ENCODE measurements at places on chromosomes 2 and 18.

GRCh38 chr2:25250331-25251070 lies 82.1 kb upstream of the POMC start:
- no peak for DNase-seq

GRCh38 chr2:112530728-112531127 lies 11.5 kb upstream of the POLR1B start:
- DNase-seq, result no peak

GRCh38 chr2:61877571-61878245 lies 10.7 kb downstream of the CCT4 start:
- DNase-seq, result no peak

DNA sequence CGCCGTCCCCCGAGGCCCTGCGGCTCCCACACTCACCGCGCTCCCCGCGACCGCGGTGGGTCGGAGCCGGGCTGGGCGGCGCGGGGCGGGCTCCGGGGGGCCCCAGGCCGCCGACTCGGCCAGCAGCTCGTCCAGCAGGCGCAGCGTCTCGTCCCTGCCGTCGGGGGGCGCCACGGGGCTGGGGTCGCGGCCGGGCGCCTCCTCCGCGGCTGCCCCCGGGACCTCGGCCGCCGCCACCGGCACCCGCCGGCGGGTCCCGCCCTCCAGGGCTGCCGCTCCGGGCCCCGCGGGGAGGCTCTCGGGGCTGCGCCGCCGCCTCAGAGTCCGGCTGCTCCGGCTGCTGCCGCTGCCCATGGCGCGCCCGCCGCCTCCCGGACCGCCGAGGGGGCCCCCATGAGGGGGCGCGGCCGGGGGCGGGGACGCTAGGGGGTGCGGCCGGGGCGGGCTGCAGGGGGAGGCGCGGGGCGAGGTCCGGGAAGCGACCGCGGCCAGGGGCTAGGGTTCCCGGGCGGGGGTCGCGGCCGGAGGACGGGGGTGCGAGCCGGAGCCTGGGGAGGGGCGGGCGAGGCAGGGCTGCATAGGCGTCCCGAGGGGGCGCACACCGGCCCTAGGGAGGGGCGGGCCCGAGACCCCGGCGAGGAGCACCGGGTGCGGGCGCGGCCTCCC lies at the start of gene CYS1:
CYS1 (minus strand) TSS at position 542 of the 666 bp plus-strand sequence; CDS start at position 354, 188 bp downstream.
- no peak for DNase-seq

DNA sequence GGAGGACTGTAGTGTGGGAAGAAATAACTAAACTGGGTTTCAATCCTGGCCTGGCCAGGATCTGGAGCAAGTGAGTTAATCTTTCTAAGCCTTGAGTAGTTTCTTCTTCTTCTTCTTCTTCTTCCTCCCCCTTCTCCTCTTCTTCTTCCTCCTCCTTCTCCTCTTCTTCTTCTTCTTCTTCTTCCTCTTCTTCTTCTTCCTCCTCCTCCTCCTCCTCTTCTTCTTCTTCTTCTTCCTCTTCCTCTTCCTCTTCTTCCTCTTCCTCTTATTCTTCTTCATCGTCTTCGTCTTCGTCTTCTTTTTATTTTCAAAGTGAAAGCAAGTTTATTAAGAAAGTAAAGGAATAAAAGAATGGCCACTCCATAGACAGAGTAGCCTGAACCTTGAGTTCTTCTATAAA lies 6.5 kb upstream of the IL1RN start:
- no peak for DNase-seq

GRCh38 chr18:58581265-58581664 lies 47.6 kb downstream of the ALPK2 start:
- DNase-seq, result no peak

- no peak for DNase-seq
Measured at GRCh38 chr18:7671105-7671504, 104.0 kb downstream of the PTPRM start.

DNA sequence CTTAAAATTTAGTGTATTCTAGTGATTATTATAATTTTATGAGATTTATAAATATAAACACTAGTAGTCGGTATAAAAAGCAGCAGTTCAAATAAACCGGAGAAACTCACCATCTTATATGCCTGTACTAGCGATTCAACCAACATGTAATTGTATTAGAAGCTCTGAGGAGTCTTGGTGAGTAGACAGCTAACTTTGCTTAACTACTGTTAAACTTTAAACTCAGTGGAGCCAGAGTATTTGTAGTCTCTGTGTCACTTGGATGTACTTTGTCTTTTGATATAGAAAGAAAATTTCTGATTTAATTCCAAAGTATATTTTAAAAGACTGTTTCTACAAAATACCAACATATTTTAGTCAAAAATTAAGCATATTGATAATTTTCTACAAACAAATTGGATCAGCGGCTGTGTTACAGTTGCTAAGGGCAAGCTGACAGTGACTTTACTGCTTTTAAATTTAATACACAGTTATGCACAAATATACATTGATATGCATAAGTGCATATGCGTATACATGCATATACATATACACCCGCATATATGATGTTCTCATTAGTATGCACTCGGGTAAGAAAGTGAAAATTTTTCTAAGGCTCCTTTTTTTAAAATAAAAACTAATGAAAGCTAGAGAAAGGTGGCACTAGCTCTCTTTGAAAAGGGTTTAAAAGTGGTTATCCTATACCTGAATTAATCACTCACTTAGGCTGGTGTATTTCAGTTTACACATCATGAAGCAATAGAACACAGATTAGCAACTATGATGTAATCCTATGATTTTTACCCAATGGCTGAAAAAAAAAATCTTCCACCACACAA lies 374.5 kb downstream of the NCKAP5 start:
- DNase-seq, result no peak

GRCh38 chr18:2480536-2480935 lies 90.8 kb downstream of the METTL4 start:
- no peak for DNase-seq

- no peak for DNase-seq
Measured at GRCh38 chr2:60230037-60230436, 323.4 kb downstream of the BCL11A start.

DNA sequence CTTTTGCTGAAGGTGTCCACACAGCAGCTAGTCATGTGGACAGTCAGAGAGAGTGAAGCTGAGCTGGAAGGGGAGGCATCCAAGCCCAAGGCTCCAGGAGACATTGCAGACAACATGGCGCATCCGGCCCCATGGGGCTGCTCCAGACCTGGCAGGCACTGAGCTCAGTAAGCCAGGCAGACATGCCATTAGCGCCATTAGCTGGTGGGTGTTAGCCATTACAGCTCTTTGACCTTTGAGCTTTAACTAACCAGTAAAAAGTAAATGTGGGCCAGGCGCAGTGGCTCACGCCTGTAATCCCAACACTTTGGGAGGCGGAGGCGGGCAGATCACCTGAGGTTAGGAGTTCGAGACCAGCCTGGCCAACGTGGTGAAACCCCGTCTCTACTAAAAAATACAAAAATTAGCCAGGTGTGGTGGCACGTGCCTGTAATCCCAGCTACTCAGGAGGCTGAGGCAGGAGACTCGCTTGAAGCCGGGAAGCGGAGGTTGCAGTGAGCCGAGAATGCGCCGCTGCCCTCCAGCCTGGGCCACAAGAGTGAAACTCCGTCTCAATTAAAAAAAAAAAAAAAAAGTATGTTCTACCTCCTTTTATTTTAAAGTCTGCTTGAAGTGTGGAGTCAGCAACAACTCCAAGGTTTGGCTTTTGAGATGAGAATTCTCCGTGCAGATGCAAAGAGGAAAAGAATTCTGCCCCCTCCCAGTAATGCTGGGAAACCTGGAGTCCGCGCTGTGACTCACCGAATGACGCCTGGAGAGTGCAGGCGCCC lies 69.4 kb downstream of the TWSG1 start:
- DNase-seq, result no peak

GRCh38 chr2:112084689-112085374 lies 29.8 kb downstream of the TMEM87B start:
- no peak for DNase-seq

- DNase-seq, result no peak
Measured at GRCh38 chr2:237859533-237860272, at the start of gene RAMP1. Gene RAMP1 (plus strand): TSS chr2:237859623. CDS start chr2:237859676, 53 bp downstream.

DNA sequence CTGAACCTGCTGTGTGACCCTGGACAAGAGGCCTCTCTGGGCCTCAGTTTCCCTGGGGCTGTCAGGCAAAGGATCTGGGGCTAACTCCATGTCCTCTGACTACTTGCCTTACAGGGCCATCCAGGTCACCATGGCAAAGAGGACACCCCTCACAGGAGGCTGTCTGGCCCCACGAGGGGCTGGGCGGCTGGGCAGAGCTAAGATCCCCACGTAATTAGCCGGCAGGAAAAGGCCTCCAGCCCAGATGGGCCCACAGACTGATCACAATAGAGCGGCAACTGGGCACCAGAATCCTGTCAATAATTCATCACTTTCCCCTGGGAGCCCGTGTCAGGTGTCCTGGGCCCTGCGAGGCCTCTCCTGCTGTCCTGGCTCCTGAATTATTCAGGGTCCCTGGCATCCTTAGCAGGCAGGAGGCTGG lies 44.8 kb upstream of the OTOF start:
- peak; percentile 46 for DNase-seq

DNA sequence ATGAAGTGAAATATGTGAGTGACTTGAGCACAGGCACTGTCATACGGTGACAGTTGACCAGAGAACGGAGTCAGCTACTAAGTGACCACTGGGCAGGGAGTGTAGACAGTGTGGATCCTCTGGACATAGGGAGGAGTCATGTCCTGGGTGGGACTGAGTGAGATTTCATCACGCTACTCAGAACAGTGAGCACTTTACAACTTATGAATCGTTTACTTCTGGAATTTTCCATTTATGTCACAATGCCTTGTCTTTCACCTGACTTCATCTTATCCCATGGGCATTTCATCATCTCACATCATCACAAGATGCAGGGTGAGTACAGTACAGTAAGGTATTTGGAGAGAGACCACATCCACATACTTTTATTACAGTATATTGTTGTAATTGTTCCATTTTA lies 29.0 kb downstream of the PTPRM start:
- no peak for DNase-seq

DNA sequence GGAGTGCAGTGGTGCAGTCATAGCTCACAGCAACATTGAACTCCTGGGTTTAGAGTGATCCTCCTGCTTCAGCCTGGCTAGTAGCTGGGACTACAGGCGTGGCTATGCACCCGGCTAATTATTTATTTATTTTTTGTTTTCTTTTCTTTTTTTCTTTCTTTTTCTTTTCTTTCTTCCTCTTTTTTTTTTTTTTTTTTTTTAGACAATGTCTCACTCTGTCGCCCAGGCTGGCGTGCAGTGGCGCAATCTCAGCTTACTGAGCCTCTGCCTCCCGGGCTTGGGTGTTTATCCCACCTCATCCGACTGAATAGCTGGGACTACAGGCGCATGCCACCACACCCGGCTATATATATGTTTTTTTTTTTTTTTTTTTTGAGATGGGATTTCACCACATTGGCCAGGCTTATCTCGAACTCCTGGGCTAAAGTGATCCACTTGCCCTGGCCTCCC lies 1.4 kb upstream of the ANXA4 start:
- DNase-seq, result no peak

GRCh38 chr2:173989160-173989883 lies 24.1 kb upstream of the SP3 start:
- DNase-seq, result no peak

DNA sequence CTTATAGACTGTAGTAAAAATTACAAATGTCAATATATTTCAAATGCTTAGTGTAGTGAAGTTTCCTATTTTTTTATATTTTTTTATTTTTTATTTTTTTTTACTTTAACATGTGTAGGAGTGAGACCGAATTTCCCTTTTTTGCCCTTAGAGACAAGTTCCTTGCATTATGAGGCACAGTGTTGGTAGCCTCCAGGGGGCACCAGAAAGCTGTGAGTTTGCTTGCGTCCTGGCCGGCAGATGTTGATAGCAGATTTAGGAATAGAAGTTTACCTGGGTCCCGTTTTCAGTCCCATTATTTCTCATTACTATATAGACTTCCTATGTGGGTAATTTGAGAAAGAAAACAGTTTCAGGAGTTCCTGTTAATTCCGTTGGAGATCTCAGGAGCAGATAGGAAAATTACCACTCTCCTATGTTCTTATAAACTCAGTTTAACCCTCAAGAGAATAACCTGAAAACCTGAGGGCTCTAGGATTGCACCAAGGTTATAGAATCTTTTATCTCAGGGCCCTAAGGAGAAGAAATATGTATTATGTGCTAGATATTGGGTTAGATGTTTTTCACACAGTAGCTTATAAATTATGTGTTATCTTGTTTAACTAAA lies 157.5 kb upstream of the SESTD1 start:
- DNase-seq, result peak; percentile 82
